ENCODE measurements at places on chromosomes 2 and 18.

GRCh38 chr2:73020306-73020656 is 51.2 kb downstream of the SFXN5 start:
- no peak for DNase-seq

GRCh38 chr2:104766683-104767082 is 87.2 kb upstream of the POU3F3 start:
- DNase-seq = no peak

DNA sequence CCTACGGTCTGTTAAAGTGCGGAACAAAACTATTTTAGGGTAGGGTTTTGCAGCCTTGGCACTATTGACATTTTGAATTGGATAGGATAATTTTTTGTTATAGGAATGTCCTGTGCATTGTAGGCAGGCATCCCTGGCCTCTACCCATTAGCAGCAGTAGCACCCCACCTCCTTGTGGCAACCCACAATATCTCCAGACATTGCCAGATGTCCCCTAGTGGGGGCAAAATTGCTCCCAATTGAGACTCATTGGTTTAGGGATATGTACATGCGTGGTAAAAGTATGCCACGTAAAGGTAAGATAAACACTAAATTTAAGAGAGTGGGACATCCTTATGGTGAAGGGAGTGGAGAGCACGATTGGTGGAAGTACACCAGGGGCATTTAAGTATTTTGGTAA is 4.6 kb downstream of the MIB1 start:
- no peak for DNase-seq

DNA sequence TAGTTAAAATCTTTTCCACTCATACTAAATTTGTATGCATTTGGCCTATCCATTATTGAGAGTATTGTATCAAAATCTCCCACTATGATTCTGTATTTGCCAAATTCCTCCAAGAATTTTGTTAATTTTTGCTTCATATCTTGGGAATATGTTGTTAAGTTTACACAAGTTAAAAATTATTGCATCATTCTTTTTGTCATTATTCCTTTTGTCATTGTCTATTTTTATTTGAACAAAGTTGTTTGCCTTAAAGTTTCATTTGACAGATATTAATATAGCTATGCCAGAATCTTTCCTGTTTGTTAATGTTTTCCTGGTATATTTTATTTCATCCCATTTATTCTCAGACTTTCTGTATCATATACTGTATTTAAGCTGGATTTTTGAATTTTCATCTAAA is 41.3 kb downstream of the LOXHD1 start:
- DNase-seq = no peak

GRCh38 chr2:2771721-2772411 is 440.8 kb upstream of the MYT1L start:
- no peak for DNase-seq

- no peak for DNase-seq
Measured at GRCh38 chr2:64568836-64569235, 44.7 kb downstream of the AFTPH start.

DNA sequence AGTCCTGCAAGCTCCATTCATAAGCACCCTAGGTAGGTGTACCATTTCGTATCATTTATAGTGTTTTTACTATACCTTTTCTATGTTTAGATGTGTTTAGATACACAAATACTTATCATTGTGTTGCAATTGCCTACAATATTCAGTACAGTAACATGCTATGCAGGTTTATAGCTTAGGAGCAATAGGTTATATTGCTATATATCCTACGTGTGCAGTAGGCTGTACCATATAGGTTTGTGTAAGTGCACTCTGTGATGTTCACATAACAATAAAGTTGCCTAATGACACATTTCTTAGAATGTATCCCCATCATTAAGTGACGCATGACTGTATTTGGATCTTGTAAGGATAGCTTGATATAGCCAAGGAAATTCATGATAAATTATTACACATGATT is 88.6 kb upstream of the CDH20 start:
- DNase-seq = no peak

GRCh38 chr2:203238292-203238703 is 520 bp upstream of the CYP20A1 start:
- no peak for DNase-seq

GRCh38 chr2:56231361-56231760 is 47.6 kb downstream of the CCDC85A start:
- DNase-seq = no peak
